Hematopoietic multipotent progenitor cell treated with erythropoietin and hydrocortisone succinate and interleukin-3 and kit ligand, for 15 days (in vitro differentiated cells): ENCODE measurements at places on chromosomes 5 and 9.

GRCh38 chr5:156375895-156376495 is 49.0 kb downstream of the SGCD start:
- DNase-seq = no peak

GRCh38 chr9:135247227-135247930 is 159.9 kb downstream of the OLFM1 start:
- DNase-seq = no peak

DNA sequence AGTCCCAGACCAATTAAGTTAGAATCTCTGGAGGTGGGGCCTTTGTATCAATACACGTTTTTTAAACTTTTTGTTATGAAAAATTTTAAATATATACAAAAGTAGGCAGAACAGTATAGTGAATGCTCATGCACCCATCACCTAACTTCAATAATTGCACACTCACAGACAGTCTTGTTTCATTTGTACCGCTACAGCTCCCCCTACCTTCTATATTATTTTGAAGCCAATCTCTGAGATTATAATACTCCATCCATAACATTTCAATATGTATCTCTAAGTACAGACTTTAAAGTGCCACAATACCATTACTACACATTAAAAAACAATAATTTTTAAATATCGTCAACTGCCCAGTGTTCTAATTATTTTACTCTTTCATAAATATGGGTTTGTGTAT is 32.9 kb downstream of the ISL1 start:
- DNase-seq = no peak

DNA sequence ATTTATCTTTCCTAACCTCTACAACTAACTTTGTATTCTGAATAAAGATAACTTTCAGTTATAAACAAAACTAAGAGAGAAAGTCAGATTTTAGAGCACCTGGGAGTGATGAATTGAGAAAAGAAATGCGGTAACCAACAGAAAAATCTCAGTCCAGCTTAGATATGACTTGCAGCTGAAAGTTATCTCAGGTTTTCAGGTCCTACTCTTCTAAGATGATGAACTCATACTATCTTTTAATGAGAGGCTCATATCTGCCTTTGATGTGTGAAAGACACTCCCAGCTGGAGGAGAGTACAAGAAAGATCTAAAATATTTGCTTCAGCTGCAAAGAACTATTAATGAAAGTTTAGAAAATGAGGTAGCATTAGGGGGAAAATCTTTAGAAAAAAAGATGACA is 190.5 kb downstream of the DENND1A start:
- no peak for DNase-seq

GRCh38 chr5:74641735-74642542 is 1.4 kb upstream of the ENC1 start:
- no peak for DNase-seq

- DNase-seq = no peak
These were observed 242.8 kb upstream of the ANKRD55 start for GRCh38 chr5:56475689-56476486.

GRCh38 chr9:131329241-131329641 is 39.7 kb downstream of the PLPP7 start:
- DNase-seq = no peak

- DNase-seq = no peak
These were observed 1.1 kb downstream of the SLCO4C1 start for GRCh38 chr5:102294886-102295395.

DNA sequence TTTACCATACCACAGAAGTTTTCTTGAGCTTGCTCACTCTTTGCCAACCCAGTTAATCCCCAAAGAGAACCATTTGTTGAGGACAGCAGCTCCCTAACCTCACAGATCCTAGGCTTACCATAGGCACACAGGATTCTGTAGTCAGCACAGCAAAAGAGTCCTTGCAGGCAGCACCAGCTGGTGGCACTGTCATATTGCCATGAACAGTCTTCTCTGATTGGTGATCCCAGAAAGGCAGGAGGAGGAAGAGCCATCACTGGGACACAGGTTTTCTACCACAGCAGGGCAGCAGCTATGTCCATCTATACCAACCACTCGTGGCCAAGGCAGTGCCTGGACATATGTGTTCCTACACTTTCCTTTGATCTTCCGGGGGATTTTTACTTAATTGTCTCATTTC is 297.1 kb upstream of the CD180 start:
- no peak for DNase-seq

DNA sequence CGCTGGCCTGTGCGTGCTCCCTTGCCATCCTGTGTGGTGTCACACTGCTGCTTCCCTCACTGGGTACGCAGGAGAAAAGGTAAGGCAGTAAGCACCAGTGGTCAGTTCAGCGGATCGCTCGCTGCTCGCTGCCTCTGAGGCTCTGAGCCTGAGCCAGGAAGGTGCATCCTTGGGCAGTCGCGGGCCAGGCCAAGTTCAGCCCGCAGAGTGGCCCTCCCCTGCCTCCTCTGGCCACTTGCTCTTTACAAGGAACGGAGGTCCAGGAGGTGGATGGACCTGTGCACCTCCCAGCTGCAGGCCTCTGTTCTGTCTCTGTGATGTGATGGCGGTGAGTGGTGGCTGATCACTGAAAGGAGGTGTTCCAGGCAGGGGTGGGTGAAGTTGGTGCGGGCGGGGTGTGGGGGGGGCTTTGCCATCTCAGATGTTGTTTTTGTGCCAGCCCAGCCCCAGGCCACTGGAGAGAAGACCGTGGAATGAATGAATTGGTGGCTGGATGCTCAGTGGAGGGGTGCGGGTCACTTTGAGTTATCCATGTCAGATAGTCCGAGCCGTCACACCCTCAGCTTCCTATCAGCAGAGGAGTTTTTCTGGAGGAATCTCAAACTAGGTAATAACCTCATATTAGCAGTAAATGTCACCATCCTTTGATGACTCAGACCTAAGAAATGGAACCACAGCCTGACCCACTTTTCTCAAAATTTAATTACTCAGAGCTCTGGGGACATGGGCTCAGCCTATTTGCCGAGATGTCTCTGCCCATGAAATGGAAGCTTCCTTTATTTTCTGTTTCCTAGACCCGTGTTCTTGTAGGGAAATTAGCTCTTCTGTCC is 7.3 kb downstream of the COL5A1 start:
- DNase-seq = no peak

DNA sequence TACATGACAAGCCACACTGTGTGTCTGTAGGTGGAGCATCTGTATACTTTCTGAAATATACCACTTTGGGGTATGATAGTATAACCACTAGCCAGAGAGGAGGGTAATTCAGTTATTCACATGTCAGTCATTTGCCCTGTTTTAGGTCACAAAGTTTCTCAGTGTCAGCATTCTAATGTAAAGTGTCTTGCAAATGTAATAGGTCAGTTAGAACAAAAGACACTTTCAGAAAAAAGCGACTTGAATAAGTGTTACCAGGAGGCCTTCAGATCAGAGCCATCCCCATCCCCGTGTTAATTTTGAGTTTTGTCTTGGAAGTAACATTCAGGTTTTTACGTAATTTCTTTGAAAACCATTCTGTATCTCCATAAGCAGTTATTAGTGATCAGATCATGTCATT is 33.7 kb downstream of the TTC1 start:
- DNase-seq = no peak

DNA sequence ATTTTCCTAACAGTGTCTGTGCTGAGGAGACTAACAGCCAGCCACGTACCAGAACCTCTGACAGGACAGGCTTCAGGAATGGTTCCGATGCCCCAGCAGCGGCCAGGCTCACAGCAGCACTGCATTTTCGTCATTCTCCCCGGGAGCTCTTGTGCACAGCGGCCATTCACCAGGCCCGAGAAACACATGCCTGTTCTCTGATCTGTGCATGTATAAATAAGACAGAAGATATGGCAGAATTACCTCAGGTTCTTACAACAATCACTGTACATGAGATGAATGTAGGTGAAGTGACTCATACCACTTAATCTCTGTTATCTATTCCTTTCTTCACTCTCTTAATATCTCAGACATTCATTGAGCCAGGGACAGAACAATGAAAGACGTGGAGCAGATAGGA is 143.0 kb downstream of the FBN2 start:
- no peak for DNase-seq

DNA sequence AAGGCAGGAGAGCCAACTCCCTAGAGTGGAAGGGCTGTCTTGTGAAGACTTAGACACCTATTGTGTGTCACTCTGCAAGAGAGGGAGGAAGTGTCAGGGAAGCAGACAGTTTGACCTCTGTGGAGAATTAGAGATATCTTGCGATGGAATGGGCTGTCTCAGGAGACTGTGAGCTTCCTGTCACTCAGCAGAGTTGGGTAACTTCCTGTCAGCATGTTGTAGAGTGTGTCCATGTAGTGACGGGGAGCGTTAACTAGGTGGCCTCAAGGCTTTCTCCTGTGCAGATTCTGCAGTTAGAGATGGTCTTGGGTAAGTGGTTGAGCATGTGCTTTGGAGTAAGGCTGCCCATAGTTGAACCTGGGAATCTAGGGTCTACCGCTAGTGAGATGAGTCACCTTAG is 136.5 kb downstream of the KIF4B start:
- DNase-seq = no peak

DNA sequence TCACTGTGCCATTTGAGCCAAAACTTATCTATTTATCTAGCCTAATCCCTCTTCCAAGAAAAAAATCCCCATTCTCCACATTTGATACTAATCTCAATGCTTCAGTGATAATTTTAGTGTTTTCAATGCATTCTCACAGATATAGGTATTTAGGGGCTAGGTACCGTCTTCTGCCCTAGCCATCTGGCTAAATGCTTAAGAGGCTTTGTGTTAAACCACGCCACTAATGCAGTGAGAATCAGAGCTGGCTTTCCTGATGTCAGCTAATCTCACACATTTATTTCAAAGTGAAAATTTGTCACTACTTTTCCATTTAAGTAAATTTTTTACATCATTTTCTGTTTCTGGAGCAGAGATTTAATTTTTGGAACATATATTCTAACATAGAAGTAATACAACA is 479.7 kb downstream of the MAN2A1 start:
- DNase-seq = no peak

GRCh38 chr9:38036359-38037084 is 32.5 kb downstream of the SHB start:
- DNase-seq = peak; percentile 53

DNA sequence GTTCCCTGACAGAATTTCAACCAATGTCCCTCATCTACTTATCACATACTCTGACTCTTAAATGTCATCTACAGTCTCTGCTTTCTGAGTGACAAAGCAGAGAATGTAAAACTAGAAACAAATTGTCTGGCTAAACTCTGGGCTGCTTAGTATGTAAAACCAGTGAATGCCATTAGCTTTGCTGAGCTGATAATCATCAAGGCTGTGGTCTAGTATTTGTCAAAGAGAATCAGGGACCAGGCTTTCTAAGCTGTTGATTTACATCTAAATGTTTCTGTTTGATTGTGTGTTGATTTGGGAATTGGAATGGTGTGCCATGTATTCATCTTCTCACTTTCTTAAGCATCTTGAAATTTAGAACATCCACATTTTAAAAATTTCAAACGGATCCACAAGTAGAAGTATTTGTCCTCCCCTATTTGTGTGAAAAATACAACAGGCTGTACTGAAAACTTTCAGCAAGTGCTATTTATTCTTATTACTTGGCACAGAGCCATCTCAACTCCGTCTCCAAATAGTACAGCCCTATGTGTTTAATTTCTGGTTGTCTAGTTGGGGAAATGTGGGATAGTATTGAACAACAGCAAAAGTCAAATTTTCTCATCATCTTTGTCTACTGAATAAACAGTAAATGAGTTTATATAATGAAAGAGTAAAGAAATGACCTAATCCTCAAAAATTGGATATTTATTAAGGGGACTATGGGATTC is 251.5 kb downstream of the KCTD16 start:
- DNase-seq = no peak

GRCh38 chr9:124163760-124164255 is 93.9 kb upstream of the NEK6 start:
- no peak for DNase-seq

DNA sequence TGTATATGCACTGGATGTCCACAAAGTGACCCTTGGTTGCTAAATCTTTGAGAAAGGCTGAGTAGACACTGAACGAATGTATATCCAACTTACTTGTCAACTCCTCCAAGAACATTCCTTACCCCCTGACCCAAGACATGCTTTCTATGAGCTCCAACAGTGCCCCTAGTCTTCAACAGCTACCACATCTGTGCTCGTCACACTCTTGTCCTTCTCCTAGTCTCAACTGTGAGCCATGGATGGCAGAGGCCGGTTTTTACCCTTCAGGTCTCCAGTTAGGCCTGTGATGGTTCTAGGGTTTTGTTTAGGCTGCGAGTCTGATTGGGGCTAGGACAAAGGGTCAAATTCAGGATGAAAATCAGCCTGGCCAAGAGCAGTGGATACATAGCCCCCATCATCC is 19.0 kb upstream of the GPX3 start:
- DNase-seq = no peak

- DNase-seq = no peak
These were observed 78.0 kb upstream of the FCN1 start for GRCh38 chr9:134995792-134996120.

DNA sequence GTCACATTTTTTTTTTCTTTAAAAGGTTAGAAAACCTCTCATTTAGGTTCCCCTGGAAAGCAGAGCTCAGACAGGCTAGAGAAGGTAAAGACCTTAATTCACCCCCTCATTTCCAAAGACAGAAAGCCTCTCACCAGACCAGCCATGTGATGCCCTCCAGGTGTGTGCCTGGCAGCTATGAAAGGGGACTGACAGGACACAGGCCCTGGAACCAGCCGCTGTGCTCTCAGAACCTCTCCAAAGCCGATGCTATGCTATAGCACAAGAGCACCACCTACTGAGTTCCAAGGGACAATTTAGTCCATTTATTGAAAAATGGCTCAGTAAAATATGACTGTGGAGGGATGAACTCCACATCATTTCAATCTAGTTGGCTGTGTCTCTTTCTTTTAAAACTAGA is 48.8 kb downstream of the FANCC start:
- DNase-seq = no peak

DNA sequence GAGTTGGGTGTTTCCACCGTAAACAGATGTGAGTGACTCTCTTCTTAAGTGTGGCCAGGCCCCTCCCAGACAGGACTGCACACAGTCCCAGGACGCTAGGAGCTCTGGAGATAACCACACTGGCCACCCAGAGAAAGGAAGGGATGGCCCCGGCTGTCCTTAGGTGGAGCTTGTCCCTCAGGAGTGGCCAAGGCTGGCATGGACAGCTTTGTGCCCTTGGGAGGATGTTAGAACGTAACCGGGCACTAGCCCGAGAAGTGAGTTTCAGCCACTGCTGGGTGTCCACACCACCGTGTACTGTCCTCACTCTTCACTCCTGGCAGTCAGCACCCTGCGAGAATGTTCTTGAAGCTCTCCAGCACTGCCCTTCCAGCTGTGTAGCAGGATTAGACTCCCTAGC is 35.8 kb upstream of the FCN2 start:
- no peak for DNase-seq

DNA sequence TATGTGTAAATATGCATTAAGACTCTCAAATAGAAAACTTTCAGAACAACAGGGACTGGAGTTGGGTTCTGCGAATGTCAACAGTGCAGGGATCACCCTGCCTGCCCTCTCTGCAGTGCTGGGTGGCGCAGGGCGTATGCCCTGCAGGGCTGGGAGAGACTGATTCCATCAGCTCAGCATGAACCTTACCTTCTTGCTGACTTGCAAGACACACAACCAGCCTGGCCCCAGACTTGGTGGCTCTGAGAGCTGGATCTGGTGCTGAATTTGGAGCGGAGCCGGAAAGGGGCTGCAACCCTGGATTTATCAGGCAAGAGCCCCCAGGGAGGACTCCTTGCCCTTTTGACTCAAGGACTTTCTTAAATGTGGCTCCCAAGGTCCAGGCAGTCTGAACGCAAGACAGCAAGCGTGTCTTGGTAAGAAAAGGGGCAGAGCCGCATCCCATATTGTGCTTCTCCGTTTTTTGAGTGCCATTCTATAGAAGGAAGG is 376.0 kb upstream of the IRX2 start:
- no peak for DNase-seq

GRCh38 chr9:6426117-6426516 is 13.1 kb downstream of the UHRF2 start:
- no peak for DNase-seq

GRCh38 chr9:125190361-125190801 is 778 bp upstream of the PPP6C start:
- DNase-seq = no peak
